ENCODE measurements at places on chromosomes 7 and 10. TPM values are rescaled to one million over a fixed set of nuclear protein-coding genes. Genes with fewer than 3 reads are reported as not detected.

GRCh38 chr10:32167450-32167849, 111.2 kb upstream of the KIF5B start:
- DNase-seq, result no peak

DNA sequence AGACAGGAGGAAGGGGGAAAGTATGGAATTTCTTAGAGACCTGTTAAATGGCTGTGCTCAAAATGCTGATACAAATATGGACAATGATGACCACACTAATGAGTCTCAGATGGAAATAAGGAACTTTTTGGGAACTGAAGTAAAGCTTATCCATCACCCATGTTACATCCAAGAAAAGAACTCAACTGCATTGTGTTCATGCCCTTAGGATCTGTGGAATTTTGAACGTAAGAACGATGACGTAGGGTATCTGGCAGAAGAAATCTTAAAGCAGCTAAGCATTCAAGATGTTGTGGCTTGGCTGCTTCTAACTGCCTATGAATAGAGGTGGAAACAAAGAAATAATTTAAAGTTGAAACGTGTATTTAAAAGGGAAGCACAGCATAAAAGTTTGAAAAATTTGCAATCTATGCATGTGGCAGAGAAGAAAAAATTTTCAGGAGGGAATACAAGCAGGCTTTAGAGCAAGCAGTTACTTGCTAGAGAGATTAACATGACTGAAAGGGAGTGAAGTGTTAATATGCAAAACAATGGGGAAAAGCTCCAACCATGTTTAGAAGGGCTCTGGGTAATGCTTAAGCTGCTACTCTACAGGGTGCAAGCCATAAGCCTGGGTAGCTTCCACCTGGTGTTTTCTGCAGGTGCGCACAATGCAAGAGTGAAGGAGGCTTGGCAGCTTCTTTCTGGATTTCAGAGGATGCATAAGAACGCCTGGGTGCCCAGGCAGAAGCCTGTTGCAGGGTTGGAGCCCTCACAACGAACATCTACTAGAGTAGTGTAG, 499.7 kb upstream of the SEMA3D start:
- DNase-seq, result no peak

Gene LIPJ
- not detected for total RNA-seq

Gene HTR5A
- total RNA-seq, result 0.11 TPM

Gene BHLHA15
- not detected for total RNA-seq

DNA sequence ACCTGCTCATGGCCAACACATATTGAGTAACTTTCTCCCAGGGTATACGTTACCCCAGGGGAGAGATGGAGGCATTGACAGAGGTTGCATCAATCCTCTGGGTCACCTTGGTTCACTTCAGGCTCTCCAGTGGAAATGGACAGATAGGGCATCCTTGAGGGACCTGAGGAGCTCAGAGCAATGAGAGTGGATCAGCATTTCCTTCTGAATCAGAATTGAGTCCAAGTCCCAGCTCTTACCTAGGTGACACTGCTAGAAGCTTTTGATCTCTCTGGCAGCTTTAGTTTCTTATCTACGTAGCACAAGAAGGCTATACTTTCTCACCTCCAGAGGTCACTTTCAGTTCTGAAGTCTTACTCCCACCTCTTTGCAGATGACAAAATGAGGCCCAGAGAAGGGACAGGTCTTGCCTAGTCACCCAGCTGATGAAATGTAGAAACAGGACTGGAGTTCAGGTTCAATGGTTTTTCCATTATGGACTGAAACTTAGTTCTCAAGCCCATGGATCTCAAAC, 35.2 kb downstream of the PANK1 start:
- no peak for DNase-seq

Gene HOXA9
- not detected for total RNA-seq

DNA sequence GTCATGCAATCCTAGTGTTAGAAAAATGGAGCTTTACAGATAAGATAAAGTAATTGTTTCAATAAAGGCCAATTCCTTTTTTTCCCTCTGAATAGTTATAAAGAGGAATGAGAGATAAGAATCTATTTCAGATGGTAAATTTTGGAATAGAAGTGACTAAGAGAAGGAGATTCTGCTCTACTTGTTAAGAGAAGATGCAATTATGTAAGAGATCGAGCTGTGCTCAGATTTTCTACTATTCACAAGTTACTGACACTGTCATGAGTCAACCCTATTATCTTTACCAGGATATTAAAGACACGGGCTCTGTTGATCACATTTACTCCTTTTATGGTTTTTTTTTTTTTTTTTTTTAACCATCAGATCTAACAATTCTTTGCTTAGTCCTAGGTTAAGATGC, 511.3 kb downstream of the ARL4A start:
- DNase-seq, result no peak

- no peak for DNase-seq
Measured at GRCh38 chr7:52074912-52075311, 758.3 kb upstream of the COBL start.

- DNase-seq, result peak; percentile 86
Measured at GRCh38 chr7:32957326-32958045, at the start of gene FKBP9. FKBP9 (plus strand) TSS chr7:32957440; CDS start chr7:32957574, 134 bp downstream.

- DNase-seq, result no peak
Measured at GRCh38 chr7:30321882-30322192, 37.4 kb downstream of the ZNRF2 start.

Gene SLC18A3
- not detected for total RNA-seq

- peak; percentile 53 for DNase-seq
Measured at GRCh38 chr7:91953618-91954017, 13.0 kb downstream of the AKAP9 start.

- DNase-seq, result no peak
Measured at GRCh38 chr10:133052076-133052475, 35.6 kb upstream of the ADGRA1 start.

Gene IQCE
- 26.2 TPM for total RNA-seq

Gene HPS6
- total RNA-seq, result 21.6 TPM

- DNase-seq, result peak; percentile 31
Measured at GRCh38 chr7:80078159-80078731, 56.4 kb upstream of the GNAI1 start.

DNA sequence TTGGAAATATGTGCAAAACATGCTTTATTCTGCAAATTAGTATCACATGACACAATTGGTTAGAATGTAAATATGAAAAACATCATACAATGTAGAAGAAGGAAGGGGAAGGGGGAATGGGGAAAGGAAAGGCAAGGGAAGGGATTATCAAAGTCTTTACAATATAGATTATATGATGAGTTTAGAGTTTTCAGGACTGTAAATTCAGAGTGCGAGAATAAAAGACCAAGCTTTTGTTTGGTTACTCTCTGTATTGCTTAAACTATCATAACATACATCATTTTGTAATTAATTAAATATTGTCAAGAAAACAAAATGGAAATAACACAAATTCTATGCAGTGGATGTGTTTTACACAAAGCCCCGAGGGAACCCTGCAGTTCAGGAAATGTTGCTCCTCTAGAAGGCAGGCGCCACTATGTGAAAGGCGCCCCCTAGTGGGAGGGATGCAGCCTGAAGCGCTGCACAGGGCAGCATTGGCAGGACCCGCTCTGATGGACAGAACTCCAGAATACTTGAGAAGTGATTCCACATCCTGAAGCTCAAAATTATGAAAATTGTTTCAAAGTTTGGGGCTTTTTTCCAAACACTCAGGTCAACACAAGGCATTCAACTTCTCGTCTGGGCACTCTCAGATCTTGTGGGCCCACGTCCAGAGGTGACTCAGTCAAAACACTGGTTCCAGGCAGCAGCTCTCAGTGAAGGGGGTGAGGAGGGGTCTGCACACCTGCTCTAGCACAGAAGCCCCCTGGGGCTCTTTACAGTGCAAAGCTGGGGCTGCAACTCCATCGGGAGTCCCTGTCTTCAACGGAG, 31.6 kb upstream of the TMEM254 start:
- peak; percentile 75 for DNase-seq

DNA sequence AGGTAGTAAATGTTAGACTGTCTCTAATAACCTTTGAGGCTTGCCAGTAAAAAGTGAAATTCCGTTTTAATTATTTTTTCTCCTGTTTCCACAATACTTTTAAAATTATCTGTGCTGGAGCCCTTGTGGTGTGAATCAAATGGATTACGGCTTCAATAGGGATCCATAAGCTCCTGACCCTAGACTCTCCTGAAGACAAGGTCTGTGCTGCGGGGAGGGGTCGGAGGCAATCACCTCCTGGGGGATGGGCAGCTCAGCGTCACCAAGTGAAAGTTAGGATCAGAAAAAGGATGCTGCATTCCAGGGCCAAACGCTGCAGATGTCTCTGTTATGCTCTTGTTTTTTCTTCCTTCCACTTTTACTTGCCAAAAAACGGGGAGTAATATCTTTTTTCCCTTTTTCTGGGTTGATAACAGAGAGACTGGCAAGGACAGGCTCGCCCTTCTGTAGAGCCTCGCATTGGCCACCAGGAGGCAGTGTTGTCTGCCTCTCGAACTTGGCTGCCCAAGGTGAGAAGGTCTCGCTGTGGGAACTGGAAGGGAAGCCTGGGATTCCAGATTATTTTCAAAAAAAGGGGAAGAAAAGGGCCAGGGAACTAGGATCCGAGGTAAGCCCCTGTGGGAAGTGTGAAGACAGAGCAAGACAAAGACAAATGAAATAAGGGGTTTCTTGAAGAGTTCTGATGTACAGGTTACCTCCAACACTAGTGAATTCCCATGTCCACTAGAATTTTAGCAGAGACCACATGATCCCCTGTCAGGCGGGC, 621.9 kb downstream of the ACTR3B start:
- peak; percentile 76 for DNase-seq

GRCh38 chr7:151351027-151351426, 9.4 kb downstream of the NUB1 start:
- DNase-seq, result peak; percentile 56

Gene CYP3A5
- not detected for total RNA-seq

All from SK-MEL-5 (cell line).